ENCODE measurements at places on chromosomes 6 and 20. TPM values are rescaled to one million over a fixed set of nuclear protein-coding genes. Genes with fewer than 3 reads are reported as not detected.

Gene SLC2A10
- 15.4 TPM for polyA plus RNA-seq

Gene PARD6B
- polyA plus RNA-seq, result 26.7 TPM

Gene CDH26
- polyA plus RNA-seq, result 0.44 TPM

Gene FBXL4
- polyA plus RNA-seq, result 27.9 TPM

Gene MLN
- 1.4 TPM for polyA plus RNA-seq

Gene OR2J3
- not detected for polyA plus RNA-seq

Gene OXT
- 0.47 TPM for polyA plus RNA-seq

Gene PACRG
- 20.7 TPM for polyA plus RNA-seq

Gene ZC2HC1B
- polyA plus RNA-seq, result not detected

Gene CRISP3
- 0.55 TPM for polyA plus RNA-seq

Gene SAMD3
- polyA plus RNA-seq, result 0.96 TPM

Gene ATP6V1G2
- polyA plus RNA-seq, result 7.3 TPM

Gene PLCG1
- polyA plus RNA-seq, result 145 TPM

Gene BMP5
- 2.7 TPM for polyA plus RNA-seq

Gene WFDC10B
- polyA plus RNA-seq, result not detected

Gene EYA2
- polyA plus RNA-seq, result 0.49 TPM

Gene TMEM217
- 1.6 TPM for polyA plus RNA-seq

Gene MRAP2
- polyA plus RNA-seq, result 2.6 TPM

Gene TRIM10
- 0.47 TPM for polyA plus RNA-seq

Gene LY6G5C
- polyA plus RNA-seq, result 2.4 TPM

Gene HLA-DPA1
- polyA plus RNA-seq, result 17.9 TPM

Gene SLC22A7
- 0.75 TPM for polyA plus RNA-seq

Gene RGS19
- polyA plus RNA-seq, result 4.8 TPM

Gene TMEM244
- polyA plus RNA-seq, result not detected

Gene IMPG1
- polyA plus RNA-seq, result 1.9 TPM

Gene C6orf132
- polyA plus RNA-seq, result 5.3 TPM
